ENCODE measurements at places on chromosomes 4 and X.

- DNase-seq = no peak
Measured at GRCh38 chr4:6526156-6526555, 48.8 kb upstream of the MAN2B2 start.

- DNase-seq = no peak
Measured at GRCh38 chr4:22842360-22843018, 149.8 kb downstream of the GBA3 start.

- DNase-seq = no peak
Measured at GRCh38 chr4:24070117-24070516, 180.3 kb upstream of the PPARGC1A start.

GRCh38 chrX:19672222-19672812 is 157.0 kb upstream of the MAP3K15 start:
- no peak for DNase-seq

DNA sequence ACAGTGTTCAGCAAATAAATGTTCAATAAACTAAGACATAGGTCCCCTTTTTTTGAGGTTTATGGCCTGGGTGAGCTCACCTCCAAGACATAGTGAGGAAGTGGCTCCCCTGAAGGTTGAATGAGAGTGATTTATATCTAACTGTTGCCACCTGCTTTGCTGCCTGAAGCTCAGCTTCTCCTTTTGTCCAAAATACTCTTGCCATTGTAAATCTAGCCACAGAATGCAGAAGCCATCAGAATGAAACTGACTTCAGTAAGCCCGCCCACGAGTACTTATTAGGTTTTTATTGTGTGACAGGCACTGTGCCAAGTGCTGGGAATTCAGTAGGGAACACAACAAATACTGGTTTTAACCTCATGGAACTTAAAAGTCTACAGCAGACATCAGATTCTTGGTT is 18.0 kb downstream of the SPINK2 start:
- no peak for DNase-seq

DNA sequence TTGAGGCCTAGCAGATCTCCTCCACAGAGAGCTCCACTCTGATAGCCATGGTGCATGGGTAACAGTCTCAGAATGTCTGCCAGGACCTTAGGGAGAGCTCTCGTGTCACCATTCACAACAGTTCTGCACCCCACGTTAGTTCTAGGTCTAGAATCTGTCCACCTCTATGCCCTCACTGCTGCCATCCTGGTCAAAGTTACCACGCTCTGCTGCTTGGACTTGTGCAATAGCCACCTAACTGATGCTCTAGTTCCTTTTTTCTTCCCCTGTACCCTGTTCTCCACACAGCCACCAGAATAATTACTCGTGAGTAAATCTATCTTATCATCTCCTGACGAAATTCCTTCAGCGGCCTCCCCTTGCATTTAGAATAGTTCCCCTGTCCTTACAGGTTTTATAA is 268.8 kb upstream of the GATB start:
- no peak for DNase-seq

DNA sequence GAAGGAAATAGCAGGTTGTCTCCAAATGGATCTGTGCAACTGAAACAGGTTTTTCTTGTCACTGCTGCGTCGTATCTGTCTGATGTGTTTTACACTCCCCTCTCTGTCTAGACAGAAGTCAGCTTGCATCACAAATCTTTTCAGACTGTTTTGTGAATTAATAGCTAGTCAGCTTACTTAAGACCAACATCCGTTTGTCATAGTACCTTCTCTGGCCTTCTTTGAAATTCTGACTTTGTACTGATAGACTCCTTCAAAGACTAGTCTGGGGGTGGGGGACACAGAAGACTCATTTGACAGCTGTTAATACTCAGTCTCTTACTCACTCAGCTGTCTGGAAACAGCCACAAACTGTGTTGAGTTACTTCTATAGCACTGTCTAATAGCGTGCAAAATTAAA is 197.8 kb downstream of the PALLD start:
- DNase-seq = no peak
